ENCODE measurements at places on chromosomes 3 and 15.

- DNase-seq, result no peak
Measured at GRCh38 chr3:65713016-65713415, 325.7 kb downstream of the MAGI1 start.

DNA sequence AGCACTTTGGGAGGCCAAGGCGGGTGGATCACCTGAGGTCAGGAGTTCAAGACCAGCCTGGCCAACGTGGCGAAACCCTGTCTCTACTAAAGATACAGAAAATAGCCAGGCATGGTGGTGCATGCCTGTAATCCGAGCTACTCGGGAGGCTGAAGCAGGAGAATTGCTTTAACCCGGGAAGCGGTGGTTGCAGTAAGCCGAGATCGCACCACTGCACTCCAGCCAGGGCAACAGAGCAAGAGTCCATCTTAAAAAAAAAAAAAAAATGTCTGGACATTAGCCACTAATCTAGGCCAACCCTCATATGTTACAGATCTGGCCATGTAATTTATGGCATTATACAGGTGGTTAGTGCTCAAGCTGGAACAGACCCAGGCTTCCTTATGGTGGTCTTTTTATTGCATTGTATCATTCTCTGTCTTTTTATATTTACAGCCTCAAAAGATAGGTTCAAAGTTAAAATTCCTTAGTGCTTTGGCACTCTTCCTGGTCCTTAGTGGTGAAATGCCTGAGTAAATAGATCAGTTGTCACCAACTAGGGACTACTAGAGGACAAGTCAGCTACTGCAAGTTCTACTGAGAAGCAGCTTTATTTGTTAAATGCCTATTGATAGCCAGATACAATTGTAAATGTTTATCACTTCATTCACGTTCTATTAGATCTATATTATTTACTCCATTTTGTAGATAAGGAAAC lies 16.0 kb downstream of the STARD9 start:
- no peak for DNase-seq

GRCh38 chr3:171804618-171805389 lies 5.5 kb downstream of the PLD1 start:
- no peak for DNase-seq

- no peak for DNase-seq
Measured at GRCh38 chr3:19543212-19543841, 390.7 kb downstream of the EFHB start.

- peak; percentile 7 for DNase-seq
Measured at GRCh38 chr15:55108858-55109518, 87.8 kb downstream of the RSL24D1 start.

DNA sequence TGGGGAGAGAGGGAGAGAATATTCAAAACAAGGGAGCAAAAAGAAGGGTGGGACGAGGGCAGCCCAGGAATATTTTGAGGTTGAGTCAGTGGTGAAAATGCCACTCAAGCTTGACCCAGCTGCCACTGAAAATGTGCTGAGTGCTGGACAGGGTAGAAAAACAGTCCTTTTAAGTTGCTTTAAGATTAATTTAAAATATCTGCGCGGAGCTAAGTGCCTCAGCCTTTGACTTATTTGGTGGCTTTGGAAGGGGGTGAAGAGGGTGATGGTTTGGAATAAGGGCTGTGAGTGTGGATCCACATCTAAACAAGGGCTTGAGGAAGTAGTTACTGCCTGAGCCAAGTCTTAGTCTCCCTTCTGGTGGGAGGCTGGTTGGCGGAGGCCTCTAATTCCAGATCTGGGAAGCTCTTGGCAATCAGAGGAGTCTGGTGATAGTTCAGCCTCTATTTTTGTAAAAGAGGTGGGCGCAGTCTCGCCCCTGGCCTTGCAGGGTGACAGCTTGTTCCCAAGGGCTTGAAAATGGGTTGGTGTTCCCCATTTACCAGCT lies 280.8 kb upstream of the ROPN1 start:
- no peak for DNase-seq

DNA sequence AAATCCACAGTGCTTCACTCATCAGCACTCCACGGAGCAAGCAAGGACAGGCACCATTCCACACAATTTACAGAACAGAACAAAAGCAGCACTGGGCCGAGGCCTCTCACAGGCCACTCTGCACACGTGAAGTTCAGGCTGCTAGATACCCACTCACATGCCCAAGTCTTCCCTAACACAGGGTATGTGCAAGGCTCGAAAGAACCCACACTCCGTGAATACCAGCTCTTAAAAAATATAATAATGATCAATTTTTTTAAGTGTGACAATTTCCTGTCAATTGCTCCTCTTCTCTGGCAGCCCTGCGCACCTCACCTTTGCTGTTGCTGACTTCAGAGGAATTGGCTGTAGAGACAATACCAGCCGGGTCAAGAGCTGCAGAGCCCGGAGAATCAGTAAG lies 19.0 kb downstream of the XPC start:
- DNase-seq, result no peak

DNA sequence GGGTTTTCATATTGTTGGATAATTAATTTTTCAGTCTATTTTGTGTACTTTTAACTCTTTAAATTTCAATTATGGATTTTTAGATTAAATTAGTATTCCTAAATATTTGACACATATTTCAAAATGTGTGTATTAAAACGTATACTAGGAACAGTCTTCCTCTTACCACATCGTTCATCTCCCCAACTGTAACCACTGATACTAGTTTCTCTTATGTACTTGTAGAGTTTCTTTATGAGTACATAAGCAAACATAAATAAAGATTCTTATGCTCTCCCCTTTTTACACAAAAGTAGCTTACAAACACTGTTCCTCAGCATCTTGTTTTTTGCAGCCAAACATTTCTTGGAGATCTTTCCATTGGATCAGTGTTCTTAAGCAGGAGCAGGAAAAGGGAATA lies 45.9 kb downstream of the CMSS1 start:
- DNase-seq, result no peak

DNA sequence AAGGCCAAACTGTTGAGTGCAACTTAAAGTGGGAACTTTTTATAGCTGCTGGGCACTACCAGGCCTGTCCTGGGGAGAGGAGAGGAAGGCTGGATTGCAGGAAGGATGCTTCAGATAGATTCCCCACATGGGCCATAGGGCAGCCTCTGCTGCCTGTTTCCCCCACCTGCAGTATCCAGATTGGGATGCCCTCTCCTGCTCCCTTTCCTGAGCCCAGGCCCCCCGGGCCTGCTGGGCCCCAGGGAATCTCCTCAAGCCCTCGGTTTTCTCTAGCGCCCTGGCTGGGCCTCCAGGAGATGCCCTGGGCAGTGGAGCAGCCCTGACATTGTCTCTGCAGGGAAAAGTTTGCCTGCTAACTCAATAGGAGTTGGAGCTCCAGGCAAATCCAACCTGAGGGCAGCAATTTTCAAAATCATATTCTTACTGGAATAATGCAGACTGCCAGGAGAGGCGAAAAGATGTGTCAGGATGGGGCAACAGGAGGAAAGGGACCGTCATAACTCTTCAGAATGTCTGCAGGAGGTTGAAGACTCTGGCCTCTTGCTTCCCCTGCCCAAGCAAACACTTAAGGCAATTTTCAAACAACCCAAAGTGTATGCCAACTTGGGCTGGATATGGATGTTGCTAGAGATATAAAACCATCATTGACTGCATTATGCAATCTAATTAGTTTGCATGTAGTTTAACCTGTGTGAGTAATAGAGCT lies 4.4 kb downstream of the NR2F2 start:
- no peak for DNase-seq
